ENCODE measurements at places on chromosomes 2 and 18. TPM values are rescaled to one million over a fixed set of nuclear protein-coding genes. Genes with fewer than 3 reads are reported as not detected.

ICOS gene
- not detected for total RNA-seq

ADI1 gene
- 58.9 TPM for total RNA-seq

RIT2 gene
- total RNA-seq: not detected

NTSR2 gene
- total RNA-seq: not detected

VAPA gene
- total RNA-seq: 192 TPM

CHPF gene
- 31.8 TPM for total RNA-seq

SIX3 gene
- 0.39 TPM for total RNA-seq

TRABD2A gene
- total RNA-seq: 13.4 TPM

ATG9A gene
- 45.4 TPM for total RNA-seq

GPR55 gene
- not detected for total RNA-seq

RASGRP3 gene
- total RNA-seq: 0.61 TPM

EGR4 gene
- 0.09 TPM for total RNA-seq

SOX11 gene
- total RNA-seq: not detected

MPPE1 gene
- total RNA-seq: 18.3 TPM

PDE6D gene
- 17.0 TPM for total RNA-seq

SLC9A2 gene
- total RNA-seq: 3.7 TPM

ECEL1 gene
- total RNA-seq: 0.16 TPM

SERPINB4 gene
- 0.07 TPM for total RNA-seq

CCBE1 gene
- total RNA-seq: 8.7 TPM

COPS8 gene
- total RNA-seq: 128 TPM

COLEC11 gene
- total RNA-seq: 0.63 TPM

TMEM200C gene
- total RNA-seq: not detected

MALL gene
- 166 TPM for total RNA-seq

FBXO15 gene
- total RNA-seq: 0.29 TPM

CXCR2 gene
- not detected for total RNA-seq

AFF3 gene
- not detected for total RNA-seq

FSHR gene
- not detected for total RNA-seq

HOXD9 gene
- 1.4 TPM for total RNA-seq

CNDP1 gene
- not detected for total RNA-seq

SKOR2 gene
- not detected for total RNA-seq

PSMA8 gene
- total RNA-seq: not detected
